ENCODE measurements at places on chromosomes 3 and 15.

- DNase-seq: no peak
These were observed 7.3 kb downstream of the TRA2B start for GRCh38 chr3:185930393-185931107.

DNA sequence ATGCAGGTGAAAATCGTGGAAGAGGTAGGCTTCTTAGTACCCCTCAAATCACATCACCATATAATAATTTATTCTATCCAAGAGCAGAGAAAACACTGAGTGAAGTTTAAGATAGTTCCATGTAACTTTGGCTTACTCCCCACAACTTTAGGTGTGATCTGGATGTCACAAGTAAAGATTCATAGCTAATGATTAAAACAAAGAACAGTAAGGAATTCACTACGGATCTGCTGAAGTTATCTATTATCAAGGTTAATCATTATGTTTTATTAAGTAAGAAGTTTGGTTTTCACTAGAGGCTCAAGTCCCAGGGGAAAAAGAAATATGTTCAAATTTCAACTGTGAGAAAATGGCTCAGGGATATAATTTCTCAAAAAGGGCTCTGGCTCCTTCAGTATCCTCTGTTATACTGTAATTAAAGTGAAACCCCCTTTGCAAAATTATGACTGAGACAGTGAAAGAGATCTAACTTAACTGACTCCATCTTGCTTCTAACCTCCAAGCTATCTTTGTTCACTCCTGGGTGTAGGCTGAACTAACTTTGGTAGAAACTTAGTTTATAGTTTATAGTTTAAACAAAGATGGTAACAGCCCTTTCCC, 17.1 kb downstream of the CD80 start:
- no peak for DNase-seq

DNA sequence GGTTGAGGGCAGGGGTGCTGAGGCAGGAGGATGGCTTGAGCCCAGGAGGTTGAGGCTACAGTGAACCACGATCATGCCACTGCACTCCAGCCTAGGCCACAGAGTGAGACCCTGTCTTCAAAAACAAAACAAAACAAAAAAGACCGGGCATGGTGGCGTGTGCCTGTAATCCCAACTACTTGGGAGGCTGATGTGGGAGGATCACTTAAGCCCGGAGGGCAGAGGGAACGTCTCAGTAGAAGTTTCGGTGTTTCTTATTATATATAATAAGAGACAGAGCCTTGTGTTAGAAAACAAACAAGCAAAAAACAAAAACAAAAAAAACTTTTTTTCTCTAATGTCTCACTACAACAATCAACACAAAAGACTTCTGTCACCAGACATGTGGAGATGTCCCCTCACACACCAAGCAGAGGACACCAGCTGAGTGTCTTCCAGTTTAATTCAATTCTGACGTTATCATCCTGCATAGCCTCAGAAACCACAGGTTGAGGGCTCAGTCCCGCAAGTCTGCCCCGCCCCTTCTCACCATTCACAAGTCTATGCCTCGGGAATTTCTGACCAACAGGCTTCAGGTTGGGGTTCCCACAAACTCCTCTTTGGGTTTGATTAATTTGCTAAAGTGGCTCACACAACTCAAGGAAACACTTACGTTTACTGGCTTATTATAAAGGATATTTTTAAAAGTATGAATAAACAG, 24.0 kb upstream of the EIF4A2 start:
- no peak for DNase-seq

GRCh38 chr3:14125193-14126016, 553 bp downstream of the TMEM43 start:
- no peak for DNase-seq

GRCh38 chr3:125165189-125165947, 47.2 kb downstream of the SLC12A8 start:
- no peak for DNase-seq

- no peak for DNase-seq
These were observed 32.5 kb downstream of the NR2F2 start for GRCh38 chr15:96362755-96363651.

GRCh38 chr3:127035677-127036076, 52.8 kb downstream of the PLXNA1 start:
- no peak for DNase-seq

- no peak for DNase-seq
These were observed 17.2 kb downstream of the SPTBN5 start for GRCh38 chr15:41876689-41877088.

DNA sequence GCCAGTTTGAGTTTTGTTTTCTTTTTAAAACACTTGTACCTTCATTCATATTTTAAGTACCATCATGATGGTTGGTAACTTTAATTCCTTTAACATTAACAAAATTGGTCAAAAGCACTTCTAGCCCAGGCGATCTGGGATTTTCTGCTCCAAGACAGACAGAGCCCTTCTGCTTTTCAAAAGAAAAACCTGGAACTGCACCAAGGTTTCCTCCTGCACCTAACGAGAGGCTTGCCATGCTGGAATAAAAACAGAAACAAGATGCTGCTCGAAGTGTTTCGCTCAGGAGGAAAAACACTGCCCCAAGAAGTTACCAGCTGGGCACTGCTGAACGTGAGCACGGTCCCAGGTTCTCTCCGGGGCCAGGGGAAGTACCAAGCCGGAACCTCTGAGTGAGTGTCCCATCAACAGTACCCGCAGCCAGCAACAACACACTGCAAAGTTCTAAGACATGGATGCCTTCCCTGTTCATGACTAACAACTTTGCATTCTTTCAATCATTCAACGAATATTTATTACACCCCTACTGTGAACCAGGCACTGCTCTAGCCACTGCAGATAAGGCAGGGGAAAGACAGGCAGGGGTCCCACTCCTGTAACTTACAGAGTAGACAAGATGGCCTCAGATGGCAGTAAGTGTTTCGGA, 98.8 kb downstream of the XXYLT1 start:
- DNase-seq: no peak

DNA sequence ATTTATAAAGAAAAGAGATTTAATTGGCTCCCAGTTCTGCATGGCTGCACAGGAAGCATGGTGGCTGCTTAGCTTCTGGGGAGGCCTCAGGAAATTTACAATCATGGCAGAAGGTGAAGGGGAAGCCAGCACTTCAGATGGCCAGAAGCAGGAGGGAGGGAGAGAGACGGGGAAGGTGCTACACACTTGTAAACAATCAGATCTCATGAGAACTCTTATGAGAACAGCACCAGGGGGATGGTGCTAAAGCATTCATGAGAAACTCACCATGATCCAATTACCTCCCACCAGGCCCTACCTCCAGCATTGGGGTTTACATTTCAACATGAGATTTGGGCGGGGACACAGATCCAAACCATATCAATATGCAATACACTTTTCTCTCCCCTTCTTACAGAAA, 73.7 kb downstream of the ECT2 start:
- DNase-seq: no peak

DNA sequence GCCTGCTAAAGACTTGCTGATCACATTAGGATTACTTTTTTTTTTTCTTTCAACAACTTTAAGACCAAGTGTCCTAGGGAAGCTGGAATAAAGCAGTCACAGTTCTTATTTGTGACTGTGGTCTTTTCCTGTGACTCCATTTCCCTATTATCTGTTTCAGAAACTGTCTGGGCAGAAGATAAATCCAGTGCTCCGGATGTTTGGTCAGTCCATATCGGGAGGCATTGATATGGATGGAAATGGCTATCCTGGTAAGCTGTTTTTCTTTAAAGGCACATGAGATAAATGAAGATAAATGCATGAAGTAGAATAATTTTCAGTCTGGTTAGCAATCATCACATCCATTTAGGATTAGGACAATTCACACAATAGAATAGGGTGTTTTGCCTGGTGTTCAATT, 338.3 kb upstream of the CTDSPL start:
- no peak for DNase-seq

GRCh38 chr3:72176537-72177041, 391.6 kb upstream of the PROK2 start:
- no peak for DNase-seq

- DNase-seq: no peak
These were observed 18.0 kb upstream of the DIS3L start for GRCh38 chr15:66275352-66275751.

GRCh38 chr15:82810061-82810889, 847 bp downstream of the WHAMM start:
- no peak for DNase-seq

- DNase-seq: no peak
These were observed 544.2 kb downstream of the FOXP1 start for GRCh38 chr3:71039332-71039731.

GRCh38 chr3:181230258-181230657, 240.7 kb upstream of the DNAJC19 start:
- DNase-seq: no peak

- no peak for DNase-seq
These were observed 211.6 kb downstream of the TNIK start for GRCh38 chr3:171248426-171249111.

DNA sequence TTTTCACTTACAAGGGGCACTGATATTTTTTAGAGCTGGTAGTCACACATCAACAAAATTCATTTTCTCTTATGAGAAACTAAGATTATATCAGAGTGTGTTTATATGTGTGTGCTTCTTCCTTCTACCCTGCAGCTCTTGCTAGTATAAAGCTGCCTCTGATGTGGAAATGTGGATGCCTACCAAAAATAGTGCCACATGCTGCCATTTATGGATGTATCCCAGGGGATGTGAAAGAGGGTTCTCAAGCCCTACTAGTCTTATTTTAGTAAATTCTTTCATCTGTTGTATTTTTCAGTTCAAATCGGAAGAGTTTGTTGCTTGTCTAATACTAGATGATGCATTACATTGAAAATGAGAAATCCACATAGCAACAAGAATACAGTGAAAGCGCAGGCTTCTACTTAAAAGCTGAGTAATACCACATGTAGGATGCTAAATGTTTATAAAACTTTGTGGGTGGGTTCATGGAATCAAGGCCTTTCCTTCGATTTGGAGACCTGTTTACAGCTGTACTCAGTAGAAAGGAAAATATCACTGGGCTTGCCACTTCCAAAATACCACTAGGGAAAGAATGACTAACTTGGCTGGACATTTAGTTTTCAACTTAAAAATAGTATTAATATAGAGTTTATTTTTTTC, 399.2 kb downstream of the EPHA3 start:
- no peak for DNase-seq

- no peak for DNase-seq
These were observed 46.2 kb upstream of the ADGRG7 start for GRCh38 chr3:100563228-100563627.

- no peak for DNase-seq
These were observed 270.6 kb upstream of the HES1 start for GRCh38 chr3:193865339-193865738.

DNA sequence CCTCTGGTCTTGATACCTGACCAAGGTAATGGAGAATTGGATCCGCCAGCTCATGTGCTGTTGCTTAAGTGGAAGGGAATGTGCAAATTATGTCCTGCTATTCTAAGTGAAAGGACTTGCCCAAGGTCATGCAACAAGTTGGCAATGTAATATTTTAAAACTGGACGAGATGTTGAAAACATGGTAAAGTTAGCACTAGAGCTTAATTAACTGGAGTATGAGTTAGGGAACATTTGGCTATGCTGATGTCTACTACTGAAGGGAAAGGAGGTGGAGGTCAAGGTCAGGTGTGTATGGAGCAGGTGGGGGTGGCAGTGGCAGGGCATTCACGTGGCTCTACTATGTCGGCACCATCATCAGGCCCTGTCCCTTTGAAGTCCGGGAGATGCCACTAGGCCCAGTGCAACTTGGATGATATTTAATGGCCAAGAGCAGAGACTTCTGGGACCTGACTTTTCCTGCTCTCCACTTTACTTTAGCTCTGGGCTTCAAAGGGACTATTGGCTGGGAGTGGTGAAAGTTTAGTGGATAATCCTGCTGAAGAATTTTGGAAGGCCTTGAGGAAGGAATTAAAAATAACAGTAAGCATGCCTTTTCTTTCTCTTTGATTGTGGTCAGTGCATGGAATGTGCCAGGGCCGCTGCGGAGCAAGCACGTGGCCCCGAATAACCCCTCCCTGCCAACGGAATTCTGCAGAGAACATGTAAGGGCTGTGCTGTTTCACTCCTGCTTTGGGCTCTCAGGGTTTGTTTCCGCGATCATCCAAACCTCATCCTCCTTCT, 14.9 kb downstream of the SMAD3 start:
- no peak for DNase-seq

DNA sequence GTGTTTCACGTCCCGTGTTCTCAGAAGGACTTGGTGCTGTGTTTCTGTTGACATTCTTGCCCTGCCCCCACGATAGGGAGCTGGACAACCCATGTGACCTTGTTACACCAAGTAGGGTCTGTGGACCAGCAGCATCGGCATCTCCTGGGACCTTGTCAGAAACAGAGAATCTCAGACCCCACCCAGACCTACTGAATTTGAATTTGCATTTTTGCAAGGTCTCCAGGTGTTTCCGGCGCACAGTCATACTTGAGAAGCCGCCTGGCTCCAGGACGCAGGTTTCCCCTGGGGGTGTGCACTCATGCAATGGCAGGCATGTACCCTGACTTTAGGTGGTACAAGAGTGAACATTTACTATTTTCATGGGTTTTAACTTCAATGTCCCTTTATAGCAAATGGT, 117.9 kb downstream of the TLE3 start:
- DNase-seq: no peak

DNA sequence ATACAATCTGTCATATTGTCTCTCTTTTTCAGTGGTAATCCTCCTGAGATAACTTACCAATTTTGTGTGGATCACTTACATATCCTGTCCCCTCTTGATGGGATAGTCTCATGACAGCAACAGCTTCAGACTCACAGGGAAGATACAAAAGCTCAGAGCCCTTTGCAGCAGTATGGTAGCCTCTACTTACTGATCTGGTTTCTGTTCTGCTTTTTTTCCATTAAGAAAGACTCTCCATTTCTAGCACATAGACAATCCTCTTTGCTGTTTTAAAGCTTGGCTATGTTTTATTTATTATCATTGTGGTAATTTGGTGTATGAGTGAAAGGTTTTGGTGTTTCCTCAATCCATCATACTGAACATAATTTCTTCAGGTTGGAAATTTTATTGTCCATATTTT, 25.4 kb upstream of the SOX14 start:
- no peak for DNase-seq

DNA sequence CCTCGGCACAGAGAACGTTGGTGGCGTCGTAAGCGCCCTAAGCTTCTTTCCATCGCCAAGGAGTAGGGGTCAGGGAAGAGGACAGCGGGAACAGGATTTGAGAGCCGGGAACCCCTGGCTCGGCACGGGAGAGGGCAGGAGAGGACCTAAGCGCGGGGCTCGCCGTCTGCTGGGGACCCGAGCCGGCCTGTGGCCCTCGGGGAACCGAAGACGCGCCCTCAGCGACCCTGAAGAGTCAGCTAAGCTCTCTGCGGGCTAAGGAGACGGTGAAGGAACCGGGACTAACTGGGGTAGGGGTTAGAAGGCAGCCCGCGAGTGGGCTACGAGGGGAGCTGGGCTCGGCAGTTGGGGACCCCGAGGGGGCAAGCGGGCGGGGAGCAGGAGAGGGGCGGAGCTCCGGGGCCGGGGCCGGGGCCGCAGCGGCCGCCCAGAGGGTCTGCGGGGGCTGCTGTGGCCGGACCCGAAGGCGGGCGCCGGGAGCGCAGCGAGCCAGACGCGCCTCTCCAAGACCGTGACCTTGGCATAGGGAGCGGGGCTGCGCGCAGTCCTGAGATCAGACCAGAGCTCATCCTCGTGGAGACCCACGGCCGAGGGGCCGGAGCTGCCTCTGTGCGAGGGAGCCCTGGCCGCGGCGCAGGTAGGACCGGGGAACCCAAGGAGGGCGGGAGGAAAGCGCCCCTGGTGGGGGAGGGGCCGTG, 574 bp downstream of the CASR start:
- DNase-seq: no peak
